Central memory CD4-positive, alpha-beta T cell (primary cell): ENCODE measurements at places on chromosomes 2 and 18.

- DNase-seq = no peak
Measured at GRCh38 chr2:12269041-12269972, 447.4 kb upstream of the TRIB2 start.

GRCh38 chr2:100786297-100786658, 33.7 kb upstream of the NPAS2 start:
- no peak for DNase-seq

DNA sequence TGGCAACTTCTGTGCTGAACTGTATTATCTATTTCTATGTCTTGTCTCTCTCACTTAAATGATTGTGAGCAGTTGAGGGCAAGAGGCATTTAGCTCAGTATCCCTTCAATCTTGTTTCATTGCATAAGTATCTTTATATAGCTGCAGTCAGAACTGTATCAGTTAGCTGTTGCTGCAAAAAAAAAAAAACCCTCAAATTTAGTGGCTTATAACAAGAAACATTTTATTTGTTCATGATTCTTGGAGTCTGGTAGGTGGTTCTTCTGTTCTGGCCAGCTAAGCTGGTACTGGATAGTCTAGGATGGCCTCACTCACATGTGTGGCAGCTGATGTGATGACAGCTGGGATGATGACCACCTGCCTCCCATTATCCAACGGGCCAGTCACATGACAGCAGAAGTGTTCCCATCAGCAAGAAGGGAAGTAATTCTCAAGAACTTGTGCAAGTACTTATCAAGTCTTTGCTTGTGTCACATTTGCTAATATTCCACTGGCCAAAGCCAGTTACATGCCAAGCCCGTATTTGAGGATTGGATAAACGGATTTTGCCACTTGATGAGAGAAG, 67.8 kb downstream of the SLC4A3 start:
- no peak for DNase-seq

- no peak for DNase-seq
Measured at GRCh38 chr18:72762515-72763122, 105.2 kb downstream of the NETO1 start.

DNA sequence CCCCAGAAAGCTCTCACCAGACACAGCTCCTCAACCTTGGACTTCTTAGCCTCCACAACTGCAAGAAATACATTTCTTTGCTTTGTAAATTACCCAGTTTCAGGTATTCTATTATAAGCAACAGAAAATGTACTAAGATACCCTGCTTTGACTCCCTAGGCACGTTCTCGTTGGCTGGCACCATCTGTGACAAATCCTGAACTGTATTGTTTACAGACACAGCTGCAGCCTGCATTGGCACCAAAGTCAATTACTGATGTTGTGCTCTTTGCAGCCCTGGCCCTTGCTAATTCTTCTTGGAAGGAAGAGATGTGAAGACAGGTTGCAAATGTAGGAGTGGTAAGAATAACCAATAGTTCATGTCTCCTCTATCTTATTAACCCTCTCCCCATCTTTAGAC, 72.7 kb upstream of the FAM136A start:
- DNase-seq = no peak

- no peak for DNase-seq
Measured at GRCh38 chr2:163255086-163255485, 416.5 kb upstream of the KCNH7 start.

DNA sequence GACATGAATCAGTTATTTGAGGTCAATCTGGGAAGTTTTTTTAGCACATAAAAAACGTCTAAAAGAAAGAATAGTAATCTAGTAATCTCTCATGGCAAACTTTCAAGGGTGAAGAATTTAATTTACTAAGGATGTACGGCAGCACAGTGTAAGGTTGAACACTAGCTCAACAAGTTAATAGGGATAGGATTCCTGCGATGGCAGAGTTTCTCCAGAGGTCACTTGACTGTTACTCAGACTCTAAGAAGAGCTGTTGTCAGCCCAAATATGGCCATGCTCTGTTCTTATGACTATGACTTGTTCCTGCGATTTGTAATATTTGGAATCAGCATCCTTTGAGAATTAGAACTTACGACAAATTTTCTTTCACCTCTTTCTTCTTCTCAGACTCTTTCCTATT, 553.3 kb upstream of the TNP1 start:
- no peak for DNase-seq

DNA sequence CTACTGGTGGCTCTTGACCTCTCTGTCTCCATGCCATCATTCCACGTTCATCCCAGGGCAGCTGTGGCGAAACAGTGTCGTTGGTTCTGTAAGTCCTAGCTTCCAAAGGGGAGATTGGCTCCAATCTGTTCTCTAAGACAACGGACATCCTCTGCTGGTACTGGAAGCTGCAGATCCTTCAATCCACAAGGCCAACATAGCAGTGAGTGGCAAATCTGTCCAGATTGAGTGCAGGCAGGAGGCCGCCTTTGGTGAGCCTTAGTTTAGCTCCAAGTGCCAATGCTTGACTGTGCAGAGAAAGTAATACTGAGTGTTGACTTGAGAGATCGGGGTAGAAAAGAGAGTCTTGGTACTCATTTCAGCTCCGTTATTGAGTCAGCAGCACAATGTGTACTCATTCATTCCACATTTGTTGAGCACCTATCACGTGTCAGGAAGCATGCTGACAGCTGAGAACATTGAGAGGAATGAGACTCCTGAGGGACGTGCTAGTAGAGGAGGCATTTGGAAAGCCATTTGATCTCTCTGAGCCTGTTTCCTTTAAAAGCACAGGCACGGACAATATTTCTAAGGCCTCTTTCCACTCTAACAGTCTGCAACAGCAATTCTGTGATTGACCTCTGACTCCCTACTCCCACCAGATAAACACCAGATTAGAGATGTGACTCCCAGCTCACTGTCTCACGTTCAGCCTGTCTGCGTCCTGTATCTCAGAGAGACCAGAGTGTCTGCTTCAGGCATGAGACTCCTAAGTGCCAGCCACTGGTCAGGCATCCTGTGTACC, 306.0 kb downstream of the CLIP4 start:
- DNase-seq = no peak

GRCh38 chr18:69387186-69387585, 13.5 kb upstream of the DOK6 start:
- no peak for DNase-seq

DNA sequence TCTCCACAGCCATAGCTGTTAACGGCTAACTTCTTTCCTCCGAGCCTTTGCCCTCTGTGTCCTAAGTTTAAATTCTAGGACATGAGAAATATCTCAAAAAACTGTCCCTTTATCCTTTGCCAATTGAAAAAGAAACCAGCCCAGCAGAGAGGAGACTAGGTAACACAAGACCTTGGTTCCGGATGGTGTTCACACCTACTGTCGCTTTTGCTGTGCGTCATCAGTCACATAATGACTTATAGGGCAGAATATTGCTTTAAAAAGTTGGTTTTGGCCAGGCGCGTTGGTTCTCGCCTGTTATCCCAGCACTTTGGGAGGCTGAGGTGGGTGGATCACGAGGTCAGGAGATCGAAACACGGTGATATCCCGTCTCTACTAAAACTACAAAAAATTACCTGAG, 66.2 kb downstream of the SP3 start:
- no peak for DNase-seq

- DNase-seq = no peak
Measured at GRCh38 chr2:238938401-238939055, 90.6 kb downstream of the TWIST2 start.

DNA sequence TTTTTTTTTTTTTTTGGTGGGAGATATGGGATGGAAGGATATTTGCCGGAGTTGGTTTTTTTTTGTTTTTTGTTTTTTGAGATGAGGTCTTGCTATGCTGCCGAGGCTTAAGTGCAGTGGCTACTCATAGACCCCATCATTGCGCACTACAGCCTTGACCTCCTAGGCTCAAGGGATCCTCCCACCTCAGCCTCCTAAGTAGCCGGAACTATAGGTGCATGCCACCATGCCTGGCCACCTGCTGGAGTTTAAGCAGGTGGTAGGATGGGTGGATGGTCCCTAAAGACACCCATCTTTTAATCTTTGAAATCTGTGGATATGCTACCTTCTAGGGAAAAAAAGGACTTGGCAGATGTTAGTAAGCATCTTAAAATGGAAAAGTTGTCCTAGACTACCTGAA, 169.8 kb downstream of the TGIF1 start:
- no peak for DNase-seq

- DNase-seq = no peak
Measured at GRCh38 chr2:237798236-237799059, at the start of gene RBM44. TSS of gene RBM44 (plus strand) at chr2:237798779. CDS start at chr2:237813610, 14,831 bp downstream.

GRCh38 chr2:21860907-21861306, 737.1 kb downstream of the TDRD15 start:
- no peak for DNase-seq

GRCh38 chr2:39852831-39853230, 73.8 kb upstream of the THUMPD2 start:
- no peak for DNase-seq

DNA sequence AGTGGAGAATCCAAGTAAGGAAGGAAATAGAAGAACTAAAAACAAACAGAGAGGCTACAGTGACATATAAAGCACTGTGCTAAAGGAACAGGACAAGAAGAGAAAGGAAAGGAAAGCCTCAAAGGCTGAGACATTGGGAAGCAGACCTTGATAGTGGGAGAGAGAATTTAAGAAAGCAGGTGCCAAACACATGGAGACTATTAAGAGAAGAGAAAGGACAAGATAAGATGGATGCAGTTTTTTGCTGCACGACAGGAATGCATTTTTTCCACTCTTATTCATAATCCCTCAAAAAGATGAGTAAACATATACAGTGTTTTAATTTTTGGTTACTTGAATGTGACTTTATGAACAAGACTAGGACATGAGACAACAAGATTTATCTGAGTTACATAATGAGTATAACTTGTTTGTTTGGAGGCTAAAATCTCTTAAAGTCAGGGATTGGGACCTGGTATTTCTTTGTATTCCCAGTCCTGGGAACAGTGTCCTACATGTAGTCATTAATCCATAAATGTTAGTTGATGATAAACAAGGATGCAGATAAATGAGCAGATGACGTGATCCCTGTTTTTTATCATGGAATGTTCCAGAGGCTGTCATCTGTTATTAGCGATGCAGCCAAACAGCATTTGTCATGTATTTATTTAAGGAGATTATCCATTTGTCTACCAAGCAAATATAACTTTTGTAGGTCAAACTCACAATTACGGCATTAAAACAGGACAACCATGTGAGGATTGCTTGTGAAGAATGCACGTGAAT, 141.7 kb downstream of the DNER start:
- no peak for DNase-seq

DNA sequence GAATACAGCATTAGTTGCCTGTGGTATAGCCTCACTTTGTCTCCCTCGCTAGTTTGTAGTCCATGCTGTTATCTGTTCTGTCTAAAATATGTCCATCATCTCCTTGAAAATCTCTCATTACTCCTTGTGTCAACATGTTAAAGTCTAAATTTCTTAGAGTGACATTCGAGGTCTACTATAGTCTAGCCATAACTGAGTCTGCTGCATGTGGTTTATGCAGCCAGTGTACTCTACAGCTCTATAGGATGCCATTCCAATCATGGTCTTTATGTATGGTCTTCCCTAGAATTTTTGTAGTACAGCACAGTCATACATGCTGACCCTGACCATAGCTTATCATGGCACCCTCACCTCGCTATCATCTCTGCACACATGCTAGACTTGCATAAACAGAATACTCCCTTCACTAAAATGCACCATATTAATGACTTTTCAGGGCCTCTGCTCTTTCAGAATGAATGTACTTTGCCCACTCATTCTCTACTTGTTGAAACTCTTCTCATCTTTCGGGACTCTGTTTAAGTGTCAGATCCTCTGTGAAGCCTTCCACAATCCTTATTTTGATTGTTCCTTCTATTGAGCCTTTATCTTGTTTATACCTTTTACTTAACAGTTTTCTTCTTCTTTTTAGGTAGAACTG, 12.8 kb downstream of the TANK start:
- no peak for DNase-seq

DNA sequence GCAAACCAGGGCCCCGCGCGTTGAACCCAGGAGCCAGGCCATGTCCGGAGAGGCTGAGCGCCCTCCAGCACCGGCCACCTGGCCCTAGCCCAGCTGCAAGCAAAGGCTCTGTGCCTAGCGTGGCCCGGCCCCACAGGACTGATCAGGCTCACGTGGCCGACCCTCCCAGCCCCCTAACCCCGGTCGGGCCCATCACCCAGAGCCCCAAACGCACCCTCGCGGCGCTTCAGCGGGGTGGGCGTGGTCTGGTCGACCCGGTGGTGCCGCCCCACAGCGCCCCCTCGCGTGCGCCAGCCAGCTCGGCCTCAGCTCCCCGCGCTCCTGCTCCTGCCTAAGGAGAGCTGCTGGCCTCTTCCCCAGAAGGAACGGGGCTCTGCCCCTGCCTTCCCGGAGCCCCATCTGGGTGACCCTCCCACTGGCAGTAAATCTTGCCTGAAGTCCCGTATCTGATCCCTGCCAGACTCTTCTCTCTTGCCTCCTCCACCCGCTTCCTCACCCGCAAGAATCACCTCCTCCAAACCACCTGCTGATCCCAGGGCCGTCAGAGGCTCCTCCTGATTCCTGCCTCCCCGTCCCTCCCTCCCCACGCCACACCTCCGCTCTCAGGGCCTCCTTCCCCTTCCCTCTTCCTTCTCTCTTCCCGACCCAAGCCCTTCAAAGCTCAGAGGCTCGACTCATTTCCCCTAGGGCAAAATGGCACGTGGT, 12.3 kb upstream of the TEX51 start:
- DNase-seq = no peak

DNA sequence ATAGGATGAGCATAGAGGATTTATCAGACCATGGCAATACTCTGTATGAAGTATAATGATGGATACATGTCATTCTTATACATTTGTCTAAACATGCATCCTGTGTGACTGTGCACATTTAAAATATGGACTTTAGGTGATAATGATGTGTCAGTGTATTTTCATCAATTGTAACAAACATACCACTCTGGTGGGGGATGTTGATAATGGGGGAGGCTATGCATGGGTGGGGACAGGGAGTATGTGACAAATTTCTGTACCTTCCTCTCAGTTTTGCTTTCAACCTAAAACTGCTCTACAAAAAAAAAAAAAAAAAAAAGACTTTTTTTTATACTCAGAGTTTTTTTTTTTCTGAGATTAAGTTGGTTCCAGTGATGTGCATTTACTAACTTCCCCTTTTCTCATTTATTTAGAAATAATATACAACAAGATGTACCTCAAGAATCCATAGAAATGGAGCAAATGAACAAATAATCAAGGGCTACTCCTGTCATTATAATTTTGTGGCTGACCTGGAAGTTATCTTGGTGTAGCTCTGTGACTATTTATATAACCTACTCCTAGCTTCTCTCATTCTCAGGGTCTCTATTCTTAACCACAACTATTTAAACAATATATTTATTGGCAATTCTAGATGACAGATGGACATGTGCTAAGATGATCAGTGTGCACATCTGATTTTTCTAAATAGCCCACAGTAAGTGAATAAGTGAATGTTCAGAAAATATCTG, 108.9 kb upstream of the ITGA4 start:
- DNase-seq = no peak

- DNase-seq = no peak
Measured at GRCh38 chr2:227818675-227819397, 5.2 kb downstream of the CCL20 start.

DNA sequence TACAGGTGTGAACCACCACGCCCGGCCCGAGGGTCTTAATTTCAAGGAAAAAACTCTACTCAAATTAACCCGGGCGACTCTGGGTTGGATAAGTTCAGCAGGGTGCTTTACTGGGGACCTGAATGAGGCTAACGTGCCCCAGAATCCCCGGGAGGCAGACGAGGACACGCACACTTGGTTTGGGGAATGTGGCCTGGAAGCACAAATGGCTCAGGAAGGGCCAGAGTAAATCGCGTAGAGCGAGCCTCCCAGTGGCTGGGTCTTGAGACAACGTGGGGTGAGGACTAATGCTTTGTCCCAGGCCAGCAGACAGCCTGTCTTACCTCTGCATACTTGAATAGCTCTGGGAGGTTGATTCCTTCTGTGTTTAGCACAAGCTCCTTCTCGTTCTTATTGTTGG, 75.8 kb downstream of the POLR1A start:
- no peak for DNase-seq
